ENCODE measurements at places on chromosomes 5 and 9. TPM values are rescaled to one million over a fixed set of nuclear protein-coding genes. Genes with fewer than 3 reads are reported as not detected.

The TIGD6 gene
- 4.6 TPM for total RNA-seq

The DRD1 gene
- not detected for total RNA-seq

The ACOT12 gene
- total RNA-seq, result not detected

The HTR1A gene
- not detected for total RNA-seq

The INSL4 gene
- not detected for total RNA-seq

The IRGM gene
- total RNA-seq, result not detected

Measured in myometrial cell (primary cell).